Stimulated activated CD8-positive, alpha-beta memory T cell treated with anti-CD3 and anti-CD28 coated beads, Interleukin-2, amount 100 ng/mL, for 1 hour (primary cell): ENCODE measurements at places on chromosomes 13 and 19.

DNA sequence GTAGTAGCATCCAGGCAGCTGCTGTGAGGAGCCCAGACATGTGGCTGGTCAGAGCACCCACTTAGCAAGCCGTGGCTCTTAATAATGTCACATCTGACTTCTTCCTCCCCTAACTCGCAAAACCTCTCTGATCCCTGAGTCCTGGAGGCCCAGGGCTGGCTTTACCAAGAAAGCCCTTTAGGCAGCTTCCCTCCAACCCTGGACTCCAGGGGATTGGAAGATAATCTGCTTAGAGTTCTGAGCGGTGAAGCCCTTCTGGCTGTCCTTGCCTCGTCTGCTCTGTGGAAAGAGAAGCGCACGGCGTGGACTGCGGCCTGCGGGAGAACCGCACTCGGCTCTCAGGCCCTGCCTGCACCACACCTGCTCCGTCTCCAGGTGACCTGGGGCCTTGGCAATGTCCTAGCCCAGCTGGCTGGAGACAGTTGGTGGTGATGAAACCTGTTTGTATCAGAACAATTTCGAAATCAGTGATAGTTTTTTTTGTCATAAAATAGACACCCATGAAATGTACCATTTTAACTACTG, 64.5 kb upstream of the MCF2L start:
- DNase-seq, result no peak

DNA sequence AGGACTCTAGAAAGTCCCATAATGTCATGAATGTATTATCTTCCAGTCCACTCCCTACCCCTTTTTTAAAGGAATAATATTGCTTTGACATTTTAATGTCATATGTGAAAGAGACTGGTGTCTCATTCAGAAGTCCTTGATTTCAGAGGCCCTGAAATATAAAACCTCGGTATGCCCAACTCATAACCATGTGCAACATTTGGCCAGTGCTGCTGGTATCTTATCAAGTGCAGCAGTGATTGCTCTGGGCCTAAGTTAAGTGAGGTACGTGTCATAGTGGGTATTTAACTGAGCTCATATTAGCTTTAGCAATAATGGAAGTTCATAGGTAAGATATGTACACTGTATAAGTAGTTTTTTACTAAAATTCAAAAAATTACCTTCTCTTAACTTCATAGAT, 14.7 kb downstream of the TEX30 start:
- no peak for DNase-seq

GRCh38 chr19:35115177-35115951, at the start of gene FXYD3:
Gene FXYD3 (plus strand): TSS chr19:35115823. CDS start chr19:35119377, 3,554 bp downstream.
- DNase-seq, result no peak

- DNase-seq, result no peak
Observed at GRCh38 chr13:34162544-34162933, 344.6 kb downstream of the RFC3 start.

DNA sequence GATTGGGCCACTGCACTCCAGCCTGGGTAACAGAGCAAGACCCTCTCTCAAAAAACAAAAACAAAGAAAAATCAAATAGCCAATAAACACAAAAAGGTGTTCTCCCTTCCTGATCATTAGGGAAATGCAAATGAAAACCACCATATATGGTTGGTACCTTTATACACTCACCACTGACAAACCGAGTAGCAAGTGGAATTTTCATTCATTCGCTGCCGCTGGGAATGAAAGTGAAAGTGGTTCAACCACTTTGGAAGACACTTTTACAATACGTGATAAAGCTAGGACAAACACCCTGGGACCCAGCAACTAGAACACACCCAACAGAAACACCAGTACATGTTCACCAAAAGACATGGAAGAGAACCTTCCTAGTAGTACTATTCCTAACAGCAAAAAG, 21.0 kb downstream of the GRIK5 start:
- DNase-seq, result no peak

DNA sequence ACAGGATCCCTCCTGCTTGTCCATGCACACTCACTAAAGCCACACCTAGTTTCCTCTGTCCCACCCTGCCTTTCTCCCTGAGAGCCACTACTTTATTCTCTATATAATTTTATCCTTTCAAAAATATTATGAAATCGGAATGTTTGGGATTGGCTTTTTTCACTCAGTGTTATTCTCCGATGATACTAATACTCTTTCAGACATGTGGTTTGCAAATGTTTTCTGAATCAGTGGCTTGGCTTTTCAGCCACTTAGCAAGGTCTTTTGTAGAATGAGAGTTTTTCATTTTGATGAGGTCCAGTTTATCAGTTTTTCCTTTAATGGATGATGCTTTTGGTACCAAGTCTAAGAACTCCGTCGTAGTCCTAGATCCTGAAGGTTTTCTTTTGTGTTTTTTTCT, 11.6 kb downstream of the SPATA13 start:
- no peak for DNase-seq

GRCh38 chr19:35267353-35267817, 1.4 kb upstream of the USF2 start:
- DNase-seq, result no peak

GRCh38 chr13:50355797-50356196, 340.6 kb downstream of the KCNRG start:
- DNase-seq, result no peak
